ENCODE measurements at places on chromosomes 1 and 21.

GRCh38 chr1:2570332-2570731 lies 14.2 kb downstream of the TNFRSF14 start:
- DNase-seq = no peak

DNA sequence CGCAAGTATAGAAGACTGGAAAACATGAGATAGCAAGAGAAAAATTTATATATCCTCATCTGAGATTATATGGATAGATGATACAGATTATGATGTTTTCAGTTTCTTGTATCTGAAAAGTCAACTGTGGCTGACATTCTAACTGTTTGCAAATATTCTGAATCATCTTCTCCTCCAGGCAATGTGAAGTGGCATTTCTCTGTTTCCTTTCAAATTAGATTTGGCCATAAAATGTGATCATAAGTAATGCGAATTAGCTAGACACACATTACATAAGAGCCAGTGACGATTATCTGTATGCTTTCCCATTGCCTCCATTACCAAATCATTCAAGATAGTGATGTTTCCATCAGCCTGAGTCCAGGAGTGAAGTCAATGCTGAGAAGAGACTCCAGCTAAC lies 265.2 kb downstream of the BRINP3 start:
- no peak for DNase-seq

- no peak for DNase-seq
Observed at GRCh38 chr1:53122201-53122885, 20.1 kb downstream of the SLC1A7 start.

- DNase-seq = no peak
Observed at GRCh38 chr21:28598214-28598613, 394.5 kb downstream of the LTN1 start.

DNA sequence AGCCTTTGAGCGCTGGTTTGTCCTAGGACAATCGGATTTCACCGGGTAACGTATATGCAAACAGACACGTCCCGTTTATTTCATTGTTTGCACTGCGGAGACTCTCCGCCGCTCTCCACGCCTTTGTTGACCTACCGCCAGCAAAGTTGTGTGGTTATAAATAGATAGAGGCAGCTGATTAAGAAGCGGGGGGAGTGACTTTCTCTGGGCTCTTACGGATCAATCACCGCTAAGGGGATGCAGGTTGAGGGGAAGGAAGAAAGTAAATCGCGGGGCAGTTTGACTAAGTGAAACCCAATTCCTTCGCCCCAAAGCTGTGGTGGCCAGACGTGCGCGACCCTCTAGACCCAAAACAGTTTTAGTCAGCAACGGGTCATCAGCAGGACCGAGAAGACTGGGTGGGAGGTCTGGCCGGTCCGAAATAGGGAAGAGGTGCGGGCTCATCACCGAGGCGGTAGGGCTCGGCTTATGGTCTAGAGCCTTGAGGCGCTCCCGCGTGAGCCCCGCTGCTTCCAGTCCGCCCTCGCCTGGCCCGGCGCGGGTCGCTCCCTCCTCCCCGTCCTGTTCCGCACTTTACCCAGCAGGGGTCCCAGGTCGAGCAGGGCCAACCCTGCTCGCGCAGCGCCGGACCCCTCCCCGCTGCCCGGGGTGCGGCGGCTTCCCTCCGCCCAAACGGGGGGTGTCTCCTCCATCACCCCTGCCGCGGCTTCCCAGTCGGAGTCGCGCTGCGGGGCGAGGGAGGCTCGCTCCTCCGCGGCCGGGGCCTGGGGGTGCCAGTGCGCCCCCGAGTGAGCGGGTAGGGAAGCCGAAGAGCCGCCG lies 120.8 kb upstream of the RRP15 start:
- peak; percentile 21 for DNase-seq

Measured in memory B cell (primary cell).